ENCODE measurements at places on chromosomes 5 and 9.

DNA sequence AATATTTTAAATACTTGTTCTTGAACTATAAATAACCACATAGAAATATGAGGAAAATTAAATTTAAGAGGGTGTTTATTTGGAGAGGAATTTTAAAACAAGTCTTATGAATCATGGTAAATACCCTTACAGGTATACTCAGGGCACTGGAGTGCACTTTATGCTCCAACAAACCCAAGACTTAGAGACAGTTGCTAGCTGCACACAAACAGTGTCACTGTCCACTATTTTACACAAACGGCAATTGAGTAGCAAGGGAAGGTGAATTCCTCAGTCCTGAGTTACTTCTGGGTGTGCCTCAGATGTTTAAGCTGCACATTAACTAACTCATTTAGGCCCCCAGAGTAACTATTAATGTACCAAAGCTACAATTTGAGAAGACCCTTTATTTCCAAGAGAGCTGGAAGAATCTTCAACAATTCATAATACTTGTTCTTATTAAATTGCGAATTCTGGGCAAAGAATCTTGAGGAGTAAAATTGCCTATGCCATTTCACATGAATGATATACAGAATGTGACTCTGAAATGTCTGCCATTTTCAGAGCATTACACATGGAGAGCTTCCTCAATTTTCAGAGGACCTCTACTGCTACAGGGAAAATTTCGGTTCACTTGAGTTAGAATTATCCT lies 371.2 kb downstream of the PDE4D start:
- DNase-seq = no peak

DNA sequence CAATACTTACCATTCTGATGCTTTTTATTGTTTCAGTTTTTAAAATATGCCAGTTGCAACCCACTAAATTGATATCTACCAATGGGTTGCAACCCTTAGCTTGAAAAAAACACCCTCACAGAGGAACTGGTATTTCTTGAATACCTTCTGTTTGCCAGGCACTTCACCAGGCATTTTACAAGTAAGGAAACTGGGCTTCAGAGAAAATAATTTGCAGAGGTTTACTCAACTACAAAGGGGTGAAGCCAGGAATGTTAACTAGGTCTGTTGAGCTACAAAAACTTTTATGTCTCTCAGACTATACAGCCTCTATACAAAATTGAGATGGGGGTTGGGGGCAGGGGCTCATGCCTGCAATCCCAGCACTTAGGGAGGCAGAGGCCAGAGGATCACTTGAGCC lies 65.0 kb downstream of the STX17 start:
- no peak for DNase-seq

GRCh38 chr9:124279531-124280175 lies 21.9 kb downstream of the NEK6 start:
- DNase-seq = no peak

GRCh38 chr5:126009566-126009965 lies 413.6 kb upstream of the GRAMD2B start:
- no peak for DNase-seq

DNA sequence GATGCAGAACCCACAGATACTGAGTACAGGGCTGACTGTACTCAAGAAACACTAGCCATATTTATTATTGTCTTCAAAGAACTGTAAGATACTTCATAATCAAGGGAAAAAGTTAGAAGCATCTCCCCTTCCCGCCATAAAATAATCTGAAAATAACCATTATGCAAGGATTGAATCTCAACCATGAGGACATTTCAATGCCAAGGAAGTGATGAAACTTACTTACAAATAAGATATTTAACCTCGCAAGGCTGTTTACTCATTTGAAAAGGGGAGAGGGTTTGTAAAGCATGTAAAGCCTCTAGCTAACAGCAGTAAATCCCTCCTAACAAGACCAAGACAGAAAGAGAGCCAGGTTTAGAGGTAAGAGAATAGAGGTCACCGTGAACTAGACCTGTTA lies 6.3 kb downstream of the MYO10 start:
- DNase-seq = no peak

DNA sequence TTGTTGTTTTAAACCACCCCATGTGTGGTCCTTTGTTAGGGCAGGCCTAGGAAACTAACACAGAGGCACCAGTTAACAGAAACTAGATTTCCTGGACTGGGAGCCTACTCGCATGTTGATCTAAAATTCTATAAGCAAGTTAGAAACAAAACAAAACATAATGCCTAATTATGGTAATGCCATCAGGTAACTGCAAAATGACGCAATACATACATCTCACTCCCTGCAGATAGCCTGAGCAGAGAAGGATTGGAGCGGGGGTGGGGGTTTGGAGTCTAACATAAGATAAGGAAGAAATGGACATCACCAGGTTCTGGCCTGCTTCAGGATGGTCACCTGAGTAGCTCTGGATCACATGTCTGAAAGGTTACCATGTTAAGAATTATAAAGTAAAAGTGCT lies 113.4 kb upstream of the CTSL start:
- no peak for DNase-seq

- DNase-seq = no peak
These were observed 104.1 kb upstream of the PAPPA start for GRCh38 chr9:116049456-116049855.

DNA sequence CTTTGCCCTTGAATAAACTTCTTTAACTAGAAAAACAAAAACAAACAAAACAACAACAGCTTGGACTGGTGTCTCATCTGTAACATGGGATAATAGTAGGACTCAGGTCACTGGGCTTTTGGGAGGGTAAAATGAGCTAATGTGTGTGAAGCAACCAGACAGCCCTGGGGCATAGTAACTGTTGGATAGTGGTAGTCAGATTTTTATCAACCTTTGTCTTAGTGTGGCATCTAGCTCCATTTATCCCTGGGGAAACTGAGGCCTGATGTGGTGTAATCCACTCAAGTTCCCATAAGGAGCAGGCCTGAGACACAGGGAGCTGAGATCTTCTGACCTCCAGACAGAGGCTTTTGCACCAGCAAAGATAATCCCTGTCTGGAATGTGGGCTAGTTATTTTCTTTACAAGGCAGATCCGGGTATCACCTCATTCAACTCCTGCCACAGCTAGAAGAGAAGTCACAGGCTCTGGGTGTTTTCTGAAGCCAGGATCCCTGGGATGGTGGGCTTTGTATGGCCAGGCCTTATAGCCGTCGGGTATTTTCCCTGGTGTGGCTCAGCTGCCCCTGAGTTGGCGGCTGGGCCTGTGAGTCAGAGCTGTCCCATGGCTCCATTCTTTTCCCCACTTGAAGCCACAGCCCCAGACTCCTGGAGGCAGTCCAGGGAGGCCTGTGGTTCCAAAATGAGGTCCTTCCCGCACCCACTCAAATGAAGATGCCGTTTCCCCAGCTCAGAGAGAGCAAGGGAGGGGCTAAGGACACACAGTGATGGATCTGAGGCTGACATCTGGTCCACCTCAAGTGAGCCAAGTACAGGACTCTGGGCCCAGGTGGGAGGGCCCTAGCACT lies 26.1 kb upstream of the CSF1R start:
- no peak for DNase-seq

DNA sequence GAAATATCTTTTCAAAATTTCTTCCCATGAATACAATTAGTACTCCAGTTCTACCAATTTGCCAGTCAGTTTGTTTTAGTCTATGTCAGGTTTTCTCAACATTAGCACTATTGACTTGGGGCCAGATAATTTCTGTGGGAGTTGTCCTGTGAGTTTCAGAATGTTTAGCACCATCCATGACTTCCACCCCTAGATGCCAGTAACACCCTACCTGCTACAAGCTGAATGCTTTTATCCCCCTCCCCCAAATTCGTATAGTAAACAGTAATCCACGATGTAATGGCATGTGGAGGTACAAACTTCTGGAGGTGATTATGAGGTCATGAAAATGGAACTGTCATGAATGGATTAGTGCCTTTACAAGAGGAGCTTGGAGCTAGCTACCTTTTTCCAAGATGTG lies 420.0 kb downstream of the CDH18 start:
- DNase-seq = no peak

DNA sequence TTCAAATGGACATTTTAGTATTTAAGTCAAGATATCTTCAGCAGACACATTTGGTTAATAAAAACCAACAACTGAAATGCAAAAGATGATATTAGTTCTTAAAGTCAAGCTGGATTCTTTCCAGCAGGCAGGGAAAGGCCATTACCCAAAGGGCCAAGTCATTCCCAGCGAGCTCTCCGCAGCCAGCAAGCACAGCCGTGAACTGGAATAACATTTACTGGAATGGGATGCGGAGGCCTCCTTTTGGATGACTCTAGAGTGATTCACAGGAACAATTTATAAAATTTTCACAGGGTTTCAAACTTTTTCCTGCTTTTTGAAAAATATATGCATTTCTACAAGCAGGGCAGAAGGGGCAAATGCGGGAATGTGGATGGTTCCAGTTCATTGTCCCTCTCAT lies 76.6 kb upstream of the DAB2 start:
- no peak for DNase-seq

GRCh38 chr5:4954048-4954447 lies 186.1 kb upstream of the ADAMTS16 start:
- DNase-seq = no peak

DNA sequence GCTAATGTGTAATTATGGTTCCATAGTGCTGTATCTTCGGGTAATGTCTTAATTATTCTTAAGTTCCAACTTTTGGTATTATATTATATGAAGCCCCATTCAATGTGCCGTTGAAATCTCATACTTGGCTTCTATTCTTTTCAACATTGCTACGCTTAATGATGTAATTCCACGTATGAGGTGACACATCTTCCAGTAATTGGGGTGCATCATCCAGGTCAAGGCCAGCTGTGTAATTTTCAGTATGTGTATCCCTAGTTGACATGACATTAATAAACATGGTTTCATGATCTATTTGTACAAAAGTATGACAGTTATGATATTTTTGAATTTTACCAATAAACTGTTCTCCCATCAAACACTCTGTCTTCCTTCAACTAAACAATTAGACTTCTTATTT lies 546.3 kb downstream of the CTNND2 start:
- no peak for DNase-seq

- peak; percentile 79 for DNase-seq
These were observed 613 bp downstream of the ZBTB5 start for GRCh38 chr9:37464426-37465248.

- peak; percentile 47 for DNase-seq
These were observed 115.7 kb downstream of the MAN2A1 start for GRCh38 chr5:109805472-109805871.

GRCh38 chr5:177370488-177371119 lies 12.9 kb downstream of the RGS14 start:
- DNase-seq = peak; percentile 94

GRCh38 chr5:119218830-119219782 lies 136.7 kb upstream of the TNFAIP8 start:
- peak; percentile 19 for DNase-seq

DNA sequence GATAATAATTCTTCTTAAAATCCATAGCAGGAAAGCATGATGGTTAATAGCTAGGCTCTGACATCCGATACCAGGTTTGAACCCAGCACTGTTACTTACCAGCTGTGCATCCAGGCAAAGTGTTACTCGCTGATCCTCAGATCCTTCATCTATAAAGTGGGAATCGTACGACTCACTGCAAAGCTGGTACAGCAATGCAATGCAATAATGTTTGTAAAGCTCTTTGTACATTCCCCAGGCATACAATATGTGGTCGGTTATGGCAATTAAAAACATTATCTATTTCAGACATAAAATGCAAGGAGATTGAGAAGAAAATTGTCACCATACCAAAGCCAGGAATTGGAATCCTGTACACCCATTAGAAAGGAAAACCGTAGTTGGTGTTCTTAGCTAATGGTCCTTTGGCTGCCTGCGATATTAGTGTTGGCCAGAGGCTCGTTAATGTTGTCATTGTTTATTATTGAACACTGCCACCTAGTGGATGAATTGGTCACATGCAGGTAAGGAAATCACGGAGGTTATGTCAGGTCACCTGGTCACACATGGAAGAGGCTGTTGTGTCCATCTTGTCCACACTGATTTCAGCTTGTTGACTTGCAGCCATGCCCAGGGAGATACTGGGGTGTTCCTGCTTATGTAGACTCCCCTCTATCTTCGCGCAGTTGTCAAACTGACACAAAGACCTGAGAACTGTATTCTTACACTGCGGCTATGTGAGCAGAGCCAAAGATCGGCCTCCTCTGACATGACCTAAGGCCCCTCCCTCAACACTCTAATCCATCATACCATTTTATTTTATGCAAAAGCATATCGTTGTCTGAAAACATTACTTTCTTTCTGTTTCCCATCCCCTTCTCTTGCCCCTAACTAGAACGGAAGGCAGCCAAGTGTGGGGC lies 87.5 kb upstream of the PPP2R2B start:
- DNase-seq = no peak

GRCh38 chr9:92607088-92607487 lies 62.8 kb downstream of the IPPK start:
- DNase-seq = no peak

GRCh38 chr5:26026044-26026443 lies 1012.3 kb downstream of the CDH9 start:
- DNase-seq = no peak

DNA sequence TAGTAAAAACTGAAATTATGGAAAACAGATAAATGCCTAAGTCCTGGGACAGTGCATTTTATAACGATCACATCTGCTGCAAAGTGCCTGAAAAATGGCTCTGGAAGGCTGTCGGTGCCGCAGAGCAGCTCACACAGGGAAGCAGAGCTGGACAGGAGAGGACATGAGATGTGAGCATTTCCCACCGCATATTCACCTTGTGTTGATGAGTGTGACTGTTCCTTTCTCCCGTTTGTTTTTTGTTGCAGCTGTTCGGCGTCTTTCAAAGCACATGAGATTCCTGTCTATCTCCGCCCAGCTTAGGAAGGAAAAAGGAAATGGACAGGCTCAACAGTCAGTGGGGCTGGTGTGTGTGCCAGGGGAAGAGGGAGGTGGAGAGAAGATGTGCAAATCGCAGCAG lies 164.9 kb upstream of the SEMA6A start:
- DNase-seq = no peak

GRCh38 chr9:81531511-81531910 lies 157.8 kb downstream of the TLE1 start:
- DNase-seq = no peak

DNA sequence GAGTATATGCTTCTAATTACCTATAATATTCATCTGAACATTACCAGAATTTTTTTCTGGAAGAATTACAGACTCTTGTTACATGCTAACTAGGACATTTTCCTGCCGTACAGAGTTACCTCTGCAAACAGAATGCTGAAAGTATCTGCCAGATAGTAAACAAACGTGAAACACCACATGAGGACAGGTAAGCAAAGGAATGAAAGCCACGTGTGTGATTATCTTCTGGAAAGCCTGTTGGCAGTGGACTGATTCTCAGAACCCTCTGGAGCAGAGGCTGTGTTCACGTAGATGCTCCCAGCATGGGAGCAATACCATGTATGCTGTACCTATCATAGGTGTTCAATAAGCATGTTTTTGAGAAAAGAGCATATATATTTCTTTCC lies 472.6 kb downstream of the ENC1 start:
- no peak for DNase-seq

Data from right lobe of liver (tissue), 6 donors.